Fibroblast of villous mesenchyme (primary cell): ENCODE measurements at places on chromosomes 12 and 14. TPM values are rescaled to one million over a fixed set of nuclear protein-coding genes. Genes with fewer than 3 reads are reported as not detected.

The GARIN6 gene
- total RNA-seq = not detected in 2 replicates

The SYNDIG1L gene
- not detected in 2 replicates for total RNA-seq

The RPS6KA5 gene
- total RNA-seq = 0.86 and 0.97 TPM in 2 replicates

The CLEC4E gene
- total RNA-seq = not detected in 2 replicates

The TAS2R31 gene
- total RNA-seq = 7.3 and 8.4 TPM in 2 replicates

The HOXC9 gene
- total RNA-seq = 0.86 and 7.4 TPM in 2 replicates

The ADCY4 gene
- 4.2 and 18.1 TPM in 2 replicates for total RNA-seq
